ENCODE measurements at places on chromosomes 4 and X.
A peak's percentile ranks its signal among the peaks of the same experiment; 100 is the strongest.

DNA sequence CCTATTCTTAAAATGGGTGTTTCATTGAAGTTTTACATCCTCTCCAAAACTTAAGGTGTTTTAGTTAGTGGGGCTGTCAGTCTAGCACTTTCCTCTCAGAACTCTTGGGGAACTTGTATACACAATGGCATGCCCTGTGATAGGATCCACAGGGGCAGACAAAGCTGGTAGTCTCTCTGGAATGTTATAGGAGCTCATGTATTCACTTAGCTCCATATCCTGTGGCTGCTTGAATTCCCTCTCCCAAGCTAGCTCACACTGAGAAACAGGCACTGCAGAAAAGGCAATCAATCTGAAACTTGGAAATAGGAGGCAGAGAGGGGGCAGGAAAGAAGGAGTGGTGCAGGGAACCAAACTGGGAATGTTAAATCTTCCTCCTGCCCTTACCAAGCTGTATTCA lies 26.3 kb upstream of the ARMCX2 start:
- DNase-seq = no peak

GRCh38 chrX:21958187-21958586 lies 17.7 kb downstream of the SMS start:
- no peak for DNase-seq

GRCh38 chr4:163755013-163755412 lies 260.5 kb downstream of the TMA16 start:
- peak; percentile 19 for DNase-seq

GRCh38 chrX:68304602-68305001 lies 128.7 kb downstream of the OPHN1 start:
- DNase-seq = no peak

DNA sequence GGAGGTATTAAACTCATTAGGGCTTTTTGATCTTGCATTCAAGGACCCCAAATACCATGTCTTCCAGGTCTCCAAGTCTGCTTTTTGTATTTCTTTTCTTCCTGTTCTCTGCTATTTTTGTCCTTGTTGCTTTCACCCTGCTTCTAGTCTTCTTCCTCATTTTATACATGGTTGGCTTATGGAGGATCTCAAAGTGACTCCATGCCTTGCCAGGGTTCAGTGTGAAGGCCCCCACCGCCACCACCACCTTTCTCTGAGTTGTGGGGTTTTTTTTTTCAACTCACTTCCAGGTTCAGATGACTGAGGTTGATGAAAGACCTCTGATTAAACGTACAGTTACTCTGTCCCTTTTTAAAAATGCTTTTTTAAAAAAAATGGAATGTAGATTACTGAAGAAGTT lies 96.3 kb downstream of the MAML3 start:
- DNase-seq = peak; percentile 40

DNA sequence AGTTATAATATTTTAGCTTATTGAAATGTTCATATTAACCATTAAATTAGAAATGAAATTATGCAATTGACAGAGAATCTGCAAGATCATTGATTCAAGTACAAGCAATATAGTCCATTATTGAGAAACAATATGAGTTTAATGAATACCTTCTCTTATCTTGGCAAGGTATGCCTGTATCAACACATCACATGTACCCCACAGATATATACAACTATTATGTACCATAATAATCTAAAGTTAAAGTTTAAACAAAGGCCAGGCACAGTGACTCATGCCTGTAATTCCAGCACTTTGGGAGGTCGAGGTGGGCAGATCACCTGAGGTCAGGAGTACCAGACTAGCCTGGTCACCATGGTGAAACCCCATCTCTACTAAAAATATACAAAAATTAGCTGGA lies 514.7 kb downstream of the PCDH7 start:
- DNase-seq = no peak

DNA sequence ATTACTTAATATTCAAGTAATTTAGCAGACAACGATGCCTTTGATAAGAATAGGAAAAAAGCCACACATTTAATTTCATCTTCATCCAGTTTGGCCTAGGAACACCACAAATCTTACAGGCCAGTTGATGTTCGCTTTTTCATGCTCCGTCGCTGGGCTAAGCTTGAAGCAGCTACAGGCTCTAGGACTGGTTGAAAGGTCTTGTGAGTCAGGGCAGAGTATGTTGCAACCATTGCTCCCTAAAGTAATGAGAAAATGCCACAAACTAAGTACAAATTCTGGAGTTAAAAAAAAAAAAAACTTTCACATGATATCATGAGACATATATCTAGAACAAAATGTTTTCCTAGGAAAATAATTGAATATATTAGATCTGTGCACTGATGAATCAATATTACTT lies 123.8 kb downstream of the RPS6KA6 start:
- peak; percentile 25 for DNase-seq

DNA sequence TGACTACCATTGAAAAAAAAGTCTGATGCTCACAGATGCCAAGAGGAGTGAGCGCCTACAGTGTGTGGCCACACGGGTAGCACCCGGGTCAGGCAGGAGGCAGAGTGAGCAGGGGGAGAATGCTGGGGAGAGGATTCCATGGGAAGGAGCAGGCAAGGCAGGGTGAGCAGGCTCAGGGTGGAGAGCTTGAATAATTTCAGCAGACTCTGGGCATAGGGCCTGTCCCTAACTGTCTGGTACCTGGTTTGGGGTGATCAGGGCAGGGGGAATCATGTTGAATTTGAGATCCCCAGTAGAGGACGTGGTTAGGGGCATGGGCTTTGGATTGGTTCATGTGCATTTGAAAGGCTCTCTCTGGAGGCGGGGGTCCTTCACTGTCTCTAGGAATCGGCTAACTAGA lies 51.2 kb upstream of the TLR3 start:
- DNase-seq = no peak

- DNase-seq = no peak
These were observed 16.1 kb upstream of the CXCR3 start for GRCh38 chrX:71634366-71634765.

DNA sequence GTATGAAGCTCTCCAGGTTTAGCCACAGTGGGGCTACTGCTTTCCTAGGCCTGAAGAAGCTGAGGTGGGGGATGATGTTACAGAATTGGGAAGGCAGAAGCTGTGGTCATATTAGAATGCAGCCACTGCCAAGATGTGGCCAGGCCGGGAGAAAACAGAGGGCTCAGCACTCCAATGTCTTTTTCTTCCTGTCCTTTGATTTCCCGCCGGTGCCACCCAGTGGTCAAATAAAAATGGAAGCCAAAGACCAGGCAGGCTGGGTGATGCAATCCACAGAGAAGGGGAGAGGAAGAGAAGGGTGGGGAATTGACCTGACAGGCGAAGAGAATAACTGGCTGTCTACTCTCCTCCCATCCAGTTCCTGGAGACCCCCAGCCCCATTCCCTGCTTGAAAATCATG lies 94.9 kb upstream of the SHISA3 start:
- DNase-seq = peak; percentile 31

DNA sequence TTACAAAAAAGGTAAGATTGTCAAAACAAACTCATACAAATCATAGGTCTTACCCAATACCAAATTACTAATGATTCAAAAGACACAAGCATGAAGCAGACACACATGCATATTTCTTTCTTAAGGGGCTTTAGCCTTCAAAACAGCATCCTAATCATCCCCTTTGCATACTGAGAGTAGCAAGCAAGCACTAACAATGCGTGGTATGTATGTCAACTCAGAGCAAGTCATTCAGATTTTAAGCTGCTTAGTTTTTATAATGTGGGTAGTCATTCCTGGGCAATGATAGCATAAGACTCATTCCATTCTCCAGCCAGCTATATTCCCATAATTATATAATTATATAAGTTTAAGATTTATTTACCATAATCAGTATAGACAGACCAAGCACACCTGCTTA lies 219.6 kb downstream of the DKK2 start:
- DNase-seq = no peak

GRCh38 chr4:123672987-123673386 lies 276.4 kb downstream of the SPRY1 start:
- peak; percentile 61 for DNase-seq

- no peak for DNase-seq
These were observed 262.5 kb downstream of the GRID2 start for GRCh38 chr4:92566269-92566668.

- no peak for DNase-seq
These were observed 372.1 kb upstream of the SMIM31 start for GRCh38 chr4:164381859-164382258.
